ENCODE measurements at places on chromosomes 3 and 15. TPM values are rescaled to one million over a fixed set of nuclear protein-coding genes. Genes with fewer than 3 reads are reported as not detected.

The DUOX2 gene
- not detected for total RNA-seq

The ANKUB1 gene
- 0.41 TPM for total RNA-seq

The SCN11A gene
- under 0.01 TPM for total RNA-seq

The UBA7 gene
- 1.6 TPM for total RNA-seq

The NEO1 gene
- 156 TPM for total RNA-seq

The SLC24A1 gene
- 1.6 TPM for total RNA-seq

The MORC1 gene
- under 0.01 TPM for total RNA-seq

The AQP9 gene
- total RNA-seq: under 0.01 TPM

The PDZRN3 gene
- 45.7 TPM for total RNA-seq

The KIF15 gene
- 6.9 TPM for total RNA-seq

The GOLGA6A gene
- under 0.01 TPM for total RNA-seq

The DNASE1L3 gene
- 0.41 TPM for total RNA-seq

The ALDH1A3 gene
- total RNA-seq: 3.3 TPM

The CCR8 gene
- total RNA-seq: not detected

The ITIH1 gene
- not detected for total RNA-seq

The ARL6 gene
- total RNA-seq: 62.4 TPM

The GXYLT2 gene
- total RNA-seq: 2.4 TPM

The HACD2 gene
- 59.9 TPM for total RNA-seq

The DNAH12 gene
- 0.82 TPM for total RNA-seq

The PTX3 gene
- total RNA-seq: 16.7 TPM

The PARP15 gene
- not detected for total RNA-seq

The COMMD4 gene
- 21.2 TPM for total RNA-seq

The TF gene
- total RNA-seq: 4.1 TPM

The LRRIQ4 gene
- total RNA-seq: 0.82 TPM

The IQSEC1 gene
- 14.3 TPM for total RNA-seq

The UPK1B gene
- total RNA-seq: not detected

The GNAT1 gene
- total RNA-seq: not detected

The PSMA4 gene
- 105 TPM for total RNA-seq

The HHATL gene
- total RNA-seq: not detected

The CLDN18 gene
- not detected for total RNA-seq

The A4GNT gene
- not detected for total RNA-seq

The SKOR1 gene
- total RNA-seq: 0.41 TPM

The ADAMTS7 gene
- total RNA-seq: 8.6 TPM

The RAD18 gene
- total RNA-seq: 11.8 TPM

The PLCL2 gene
- total RNA-seq: 122 TPM

The B3GNT5 gene
- total RNA-seq: 19.2 TPM

The RTP3 gene
- total RNA-seq: not detected

The SLC9C1 gene
- 0.41 TPM for total RNA-seq
